H9 (cell line): ENCODE measurements at places on chromosomes 3 and 15. TPM values are rescaled to one million over a fixed set of nuclear protein-coding genes. Genes with fewer than 3 reads are reported as not detected.

DNA sequence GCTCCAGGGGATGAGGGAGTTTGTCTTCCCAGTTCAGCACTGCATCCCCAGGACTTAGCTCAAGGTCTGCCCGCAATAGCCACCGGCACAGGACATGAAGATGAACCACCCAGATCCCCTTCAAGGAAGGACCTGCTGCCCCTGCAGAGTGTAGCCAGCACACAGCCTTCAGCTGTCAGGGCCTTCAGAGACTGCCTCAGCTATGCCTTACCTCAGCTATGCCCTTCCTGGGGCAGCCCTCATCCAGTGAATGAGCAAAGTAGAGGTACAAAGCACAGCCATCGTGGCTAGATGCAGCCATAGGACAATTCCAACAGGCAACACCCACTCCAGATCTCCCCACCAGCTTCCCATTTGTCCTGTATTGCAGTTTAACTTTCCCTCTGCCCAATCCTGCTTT is 291.2 kb upstream of the STT3B start:
- no peaks in the 10 kb centered on the region for H3K4me1 ChIP-seq
- no peaks in the 10 kb centered on the region for H3K36me3 ChIP-seq
- H3K27ac ChIP-seq: no peak overlapping the region
- H3K4me3 ChIP-seq: no peak overlapping the region; the same call in 2 of the 3 replicates
- no peak for DNase-seq

DNA sequence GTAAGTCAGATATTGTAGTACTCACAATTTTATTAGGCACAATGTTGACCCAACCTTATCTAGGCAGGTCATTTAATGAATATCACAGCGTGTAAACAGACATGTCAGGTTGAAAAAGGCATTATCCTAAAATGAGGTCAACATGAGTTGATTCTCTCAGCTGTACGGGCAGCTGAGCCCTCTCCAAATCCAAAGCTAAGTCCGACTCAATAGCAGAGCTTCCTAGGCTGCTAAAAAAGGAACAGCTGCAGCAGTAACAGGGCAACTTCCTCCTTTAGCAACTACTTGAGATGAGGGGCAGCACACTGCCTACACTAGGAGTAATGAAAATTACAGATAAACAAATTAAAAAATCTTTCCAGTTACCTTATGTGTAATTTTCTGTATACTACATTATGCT is 189.2 kb downstream of the CADM2 start:
- no peak for DNase-seq
- H3K27me3 ChIP-seq: no peaks in the 10 kb centered on the region
- peaks cover 10% of the 10 kb centered on the region for H3K36me3 ChIP-seq
- no peaks in the 10 kb centered on the region for H3K4me1 ChIP-seq
- no peak overlapping the region for H3K4me3 ChIP-seq

- no peak overlapping the region for H3K4me3 ChIP-seq
- H3K27ac ChIP-seq: no peak overlapping the region
- DNase-seq: no peak
- H3K4me1 ChIP-seq: peaks cover 8% of the 10 kb centered on the region; the same call in 1 of the 2 replicates
These were observed 190.4 kb downstream of the FOXP1 start for GRCh38 chr3:71393093-71393492.

GRCh38 chr15:71506946-71507345 is 303.4 kb upstream of the NR2E3 start:
- H3K27me3 ChIP-seq: no peaks in the 10 kb centered on the region
- H3K36me3 ChIP-seq: no peaks in the 10 kb centered on the region
- no peaks in the 10 kb centered on the region for H3K4me1 ChIP-seq

Gene NMNAT3
- 1.2 and 1.3 TPM in 2 replicates for total RNA-seq

- H3K4me1 ChIP-seq: peaks cover 9% of the 10 kb centered on the region; the same call in 1 of the 2 replicates
- no peaks in the 10 kb centered on the region; the same call in 1 of the 2 replicates for H3K27me3 ChIP-seq
- H3K4me3 ChIP-seq: no peak overlapping the region
- DNase-seq: no peak
- no peak overlapping the region for H3K27ac ChIP-seq
These were observed 7.9 kb downstream of the ANP32A start for GRCh38 chr15:68812597-68813431.

DNA sequence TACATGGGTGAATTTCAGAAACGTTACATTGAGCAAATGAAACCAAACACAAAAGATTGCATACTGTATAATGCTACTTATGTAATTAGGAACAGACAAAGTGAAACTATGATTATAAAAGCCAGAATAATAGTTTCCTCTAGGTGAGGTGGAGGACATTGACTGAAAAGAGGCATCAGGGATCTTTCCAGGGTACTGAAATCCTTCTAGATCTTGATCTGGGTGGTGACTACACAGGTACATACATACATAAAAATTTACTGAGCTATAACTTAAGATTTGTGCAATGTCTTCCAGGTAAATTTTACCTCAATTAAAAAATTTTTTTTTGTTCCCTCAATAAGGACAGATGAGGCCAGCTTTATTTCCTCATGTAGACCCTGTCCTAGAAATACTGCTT is 665.6 kb upstream of the UBE2E2 start:
- no peaks in the 10 kb centered on the region for H3K36me3 ChIP-seq
- no peak overlapping the region for H3K27ac ChIP-seq
- DNase-seq: no peak
- no peaks in the 10 kb centered on the region for H3K27me3 ChIP-seq
- no peaks in the 10 kb centered on the region for H3K4me1 ChIP-seq

GRCh38 chr3:173395073-173395411 is 2.5 kb upstream of the NLGN1 start:
- no peak for DNase-seq
- H3K36me3 ChIP-seq: no peaks in the 10 kb centered on the region
- peak overlapping the region; percentile 50 for H3K27ac ChIP-seq
- no peaks in the 10 kb centered on the region for H3K4me1 ChIP-seq
- peak overlapping the region; percentile 90 for H3K4me3 ChIP-seq
- H3K27me3 ChIP-seq: no peaks in the 10 kb centered on the region

DNA sequence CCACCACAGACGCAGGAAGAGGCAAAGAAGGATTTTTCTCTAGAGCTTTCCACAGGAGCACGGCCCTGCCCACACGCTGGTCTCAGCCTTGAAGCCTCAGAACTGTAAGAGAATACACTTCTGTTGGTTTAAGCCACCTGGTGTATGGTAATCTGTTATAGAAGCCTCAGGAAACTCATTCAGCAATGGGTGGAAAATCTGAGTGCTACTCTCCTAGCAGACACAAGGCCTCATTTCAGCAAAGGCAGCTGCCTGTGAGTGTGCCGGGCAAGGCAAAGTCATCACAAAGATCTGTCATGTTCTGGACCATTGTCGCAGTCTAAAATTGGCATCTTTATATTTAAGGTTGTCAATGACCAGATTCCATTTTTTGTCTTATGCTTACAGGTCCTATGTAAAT is 31.0 kb downstream of the ATP10A start:
- H3K27me3 ChIP-seq: no peaks in the 10 kb centered on the region
- no peak overlapping the region for H3K27ac ChIP-seq
- no peak overlapping the region for H3K4me3 ChIP-seq
- no peaks in the 10 kb centered on the region; the same call in 2 of the 3 replicates for H3K36me3 ChIP-seq

Gene RBP2
- not detected in 2 replicates for total RNA-seq

- H3K27ac ChIP-seq: no peak overlapping the region
- no peaks in the 10 kb centered on the region for H3K27me3 ChIP-seq
- peaks cover 21% of the 10 kb centered on the region for H3K4me1 ChIP-seq
- no peaks in the 10 kb centered on the region for H3K36me3 ChIP-seq
These were observed 442.2 kb downstream of the SHQ1 start for GRCh38 chr3:72405943-72406566.

Gene OR5K2
- not detected in 2 replicates for total RNA-seq

Gene MYNN
- total RNA-seq: 15.9 and 16.3 TPM in 2 replicates

Gene AGBL1
- not detected in 2 replicates for total RNA-seq

Gene MASP1
- total RNA-seq: 1.0 and 1.1 TPM in 2 replicates

Gene MAGEL2
- 9.2 and 9.7 TPM in 2 replicates for total RNA-seq

DNA sequence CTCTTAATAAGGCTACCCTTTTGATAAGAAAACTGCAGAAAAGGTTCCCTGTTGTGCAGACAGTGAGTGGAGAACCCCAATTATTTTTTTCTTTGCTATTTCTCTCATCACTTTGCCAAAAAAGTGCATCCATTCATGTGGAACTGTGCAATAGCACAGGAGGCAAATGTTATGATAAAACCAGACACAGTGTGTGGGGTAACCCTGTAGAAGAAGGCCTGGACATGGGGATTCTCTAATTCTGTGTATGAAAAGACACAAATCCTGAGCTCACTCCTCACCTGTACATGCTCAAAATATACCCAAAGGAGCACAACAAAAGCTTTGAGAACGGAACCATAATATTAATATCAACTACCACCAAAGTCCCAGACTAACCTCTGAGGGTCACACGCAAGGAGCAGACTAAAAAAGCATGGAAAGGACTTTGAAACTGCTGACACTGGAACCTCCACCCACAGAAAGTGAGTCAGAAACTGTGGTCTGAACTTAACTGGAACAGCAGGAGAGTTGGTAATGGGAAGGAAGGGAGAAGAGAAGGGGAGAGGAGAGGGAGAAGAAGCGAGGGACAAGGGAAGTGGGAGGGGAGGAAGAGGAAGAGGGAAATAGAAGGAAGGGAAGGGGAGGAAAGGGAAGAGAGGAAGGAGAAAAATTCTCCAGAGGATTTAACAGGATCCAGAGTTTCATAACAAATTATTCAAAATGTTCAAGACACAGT is 299.9 kb downstream of the TBC1D5 start:
- no peak for DNase-seq
- no peak overlapping the region for H3K4me3 ChIP-seq
- H3K27ac ChIP-seq: no peak overlapping the region
- H3K36me3 ChIP-seq: no peaks in the 10 kb centered on the region
- H3K27me3 ChIP-seq: no peaks in the 10 kb centered on the region
- no peaks in the 10 kb centered on the region for H3K4me1 ChIP-seq

GRCh38 chr3:69698728-69699127 is 40.5 kb upstream of the MITF start:
- no peaks in the 10 kb centered on the region for H3K4me1 ChIP-seq
- H3K36me3 ChIP-seq: no peaks in the 10 kb centered on the region
- no peaks in the 10 kb centered on the region for H3K27me3 ChIP-seq
- H3K4me3 ChIP-seq: no peak overlapping the region
- H3K27ac ChIP-seq: no peak overlapping the region
- no peak for DNase-seq

DNA sequence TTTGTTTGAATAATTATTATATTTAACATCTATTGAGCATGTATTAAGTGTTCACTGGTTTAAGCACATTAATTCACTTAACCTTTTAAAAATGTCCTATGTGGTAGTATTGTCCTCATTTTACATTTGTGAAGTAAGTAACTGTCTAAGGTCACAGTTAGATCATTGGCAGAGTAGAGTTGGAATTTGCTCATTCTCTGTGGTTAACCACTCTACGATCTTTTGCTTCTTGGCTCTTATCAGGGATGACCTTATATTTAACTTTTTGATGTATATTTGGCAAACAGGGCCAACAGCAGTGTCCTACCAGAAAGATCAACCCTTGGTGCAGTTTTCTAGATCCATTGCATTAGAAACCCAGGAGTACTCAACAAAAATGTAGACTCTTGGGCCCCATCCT is 34.0 kb downstream of the PXK start:
- no peaks in the 10 kb centered on the region for H3K36me3 ChIP-seq
- H3K4me3 ChIP-seq: no peak overlapping the region
- DNase-seq: no peak

- no peaks in the 10 kb centered on the region for H3K36me3 ChIP-seq
- H3K27me3 ChIP-seq: no peaks in the 10 kb centered on the region
- no peaks in the 10 kb centered on the region for H3K4me1 ChIP-seq
- H3K27ac ChIP-seq: no peak overlapping the region
- H3K4me3 ChIP-seq: no peak overlapping the region
These were observed 319.6 kb downstream of the AGBL1 start for GRCh38 chr15:86399041-86399954.

GRCh38 chr15:50260969-50261496 is 4.5 kb downstream of the HDC start:
- H3K27me3 ChIP-seq: no peaks in the 10 kb centered on the region
- no peak overlapping the region for H3K27ac ChIP-seq
- no peaks in the 10 kb centered on the region for H3K4me1 ChIP-seq
- H3K36me3 ChIP-seq: no peaks in the 10 kb centered on the region
- no peak overlapping the region for H3K4me3 ChIP-seq

DNA sequence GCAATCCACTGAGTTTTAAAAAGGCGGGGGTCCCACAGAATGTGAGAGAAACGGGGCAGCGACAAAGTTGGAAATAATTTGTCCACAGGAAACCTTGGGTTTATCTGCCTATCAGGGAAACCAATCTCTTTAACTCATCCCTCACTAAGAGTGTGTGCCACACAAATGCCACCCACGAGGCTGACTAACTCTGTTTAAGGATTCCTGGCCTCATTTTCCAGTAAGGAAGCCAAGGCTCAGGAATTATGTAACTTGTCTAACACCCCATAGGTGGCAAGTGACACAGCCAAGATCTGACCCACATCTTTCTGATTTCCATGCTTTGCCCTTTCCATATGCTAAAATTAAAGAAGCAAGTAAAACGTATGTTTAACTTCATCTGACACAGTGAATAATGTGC is 263.2 kb downstream of the CNTN3 start:
- no peak overlapping the region for H3K4me3 ChIP-seq
- no peaks in the 10 kb centered on the region for H3K4me1 ChIP-seq
- H3K27me3 ChIP-seq: no peaks in the 10 kb centered on the region
- no peak overlapping the region for H3K27ac ChIP-seq
- DNase-seq: no peak
- no peaks in the 10 kb centered on the region for H3K36me3 ChIP-seq

Gene HCLS1
- 1.1 and 1.2 TPM in 2 replicates for total RNA-seq

- no peaks in the 10 kb centered on the region for H3K4me1 ChIP-seq
- H3K27ac ChIP-seq: no peak overlapping the region
- no peaks in the 10 kb centered on the region for H3K27me3 ChIP-seq
- no peak overlapping the region for H3K4me3 ChIP-seq
- peaks cover under 1% of the 10 kb centered on the region; the same call in 1 of the 3 replicates for H3K36me3 ChIP-seq
These were observed 69.1 kb downstream of the SSUH2 start for GRCh38 chr3:8575364-8576104.

DNA sequence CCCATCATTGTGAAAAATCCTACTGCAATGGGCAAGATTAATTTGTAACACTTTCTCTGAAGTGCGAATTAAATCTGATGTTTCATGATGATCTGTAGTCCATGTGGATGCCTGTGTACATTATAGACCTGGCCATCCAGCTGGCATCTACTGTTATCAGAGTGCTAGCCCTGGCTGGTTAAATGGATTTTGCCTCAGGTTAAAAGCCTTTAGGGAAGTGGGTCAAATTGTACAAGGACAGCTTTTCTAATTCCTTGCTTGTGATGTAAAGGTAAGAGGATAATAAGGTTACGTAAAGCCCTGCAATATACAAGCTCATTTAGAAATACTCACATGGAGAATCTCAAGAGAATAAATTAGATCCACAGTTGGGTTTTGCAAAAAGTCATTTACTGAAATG is 138.2 kb downstream of the EPHA3 start:
- H3K4me3 ChIP-seq: no peak overlapping the region
- no peak overlapping the region for H3K27ac ChIP-seq
- no peaks in the 10 kb centered on the region for H3K27me3 ChIP-seq
- no peak for DNase-seq
- no peaks in the 10 kb centered on the region; the same call in 1 of the 2 replicates for H3K36me3 ChIP-seq
- peaks cover 3% of the 10 kb centered on the region; the same call in 1 of the 2 replicates for H3K4me1 ChIP-seq

GRCh38 chr3:143654906-143655305 is 193.4 kb downstream of the SLC9A9 start:
- H3K27me3 ChIP-seq: no peaks in the 10 kb centered on the region
- H3K4me3 ChIP-seq: no peak overlapping the region
- no peak overlapping the region for H3K27ac ChIP-seq
- no peaks in the 10 kb centered on the region for H3K36me3 ChIP-seq
- no peak for DNase-seq

- H3K4me3 ChIP-seq: no peak overlapping the region
- no peaks in the 10 kb centered on the region for H3K27me3 ChIP-seq
- no peaks in the 10 kb centered on the region for H3K4me1 ChIP-seq
- no peak overlapping the region for H3K27ac ChIP-seq
- H3K36me3 ChIP-seq: no peaks in the 10 kb centered on the region
These were observed 211.1 kb downstream of the SLC9A9 start for GRCh38 chr3:143637133-143637532.

- no peaks in the 10 kb centered on the region for H3K36me3 ChIP-seq
- H3K4me1 ChIP-seq: no peaks in the 10 kb centered on the region
- no peak overlapping the region for H3K4me3 ChIP-seq
- DNase-seq: no peak
- H3K27me3 ChIP-seq: no peaks in the 10 kb centered on the region
- no peak overlapping the region for H3K27ac ChIP-seq
These were observed 10.2 kb upstream of the SLC6A6 start for GRCh38 chr3:14392231-14392630.
